ENCODE measurements at places on chromosomes 16 and 17.

- no peak for DNase-seq
Observed at GRCh38 chr16:66842765-66843164, 1.4 kb upstream of the CA7 start.

- no peak for DNase-seq
Observed at GRCh38 chr16:68013440-68013839, 2.3 kb downstream of the DPEP2NB start.

DNA sequence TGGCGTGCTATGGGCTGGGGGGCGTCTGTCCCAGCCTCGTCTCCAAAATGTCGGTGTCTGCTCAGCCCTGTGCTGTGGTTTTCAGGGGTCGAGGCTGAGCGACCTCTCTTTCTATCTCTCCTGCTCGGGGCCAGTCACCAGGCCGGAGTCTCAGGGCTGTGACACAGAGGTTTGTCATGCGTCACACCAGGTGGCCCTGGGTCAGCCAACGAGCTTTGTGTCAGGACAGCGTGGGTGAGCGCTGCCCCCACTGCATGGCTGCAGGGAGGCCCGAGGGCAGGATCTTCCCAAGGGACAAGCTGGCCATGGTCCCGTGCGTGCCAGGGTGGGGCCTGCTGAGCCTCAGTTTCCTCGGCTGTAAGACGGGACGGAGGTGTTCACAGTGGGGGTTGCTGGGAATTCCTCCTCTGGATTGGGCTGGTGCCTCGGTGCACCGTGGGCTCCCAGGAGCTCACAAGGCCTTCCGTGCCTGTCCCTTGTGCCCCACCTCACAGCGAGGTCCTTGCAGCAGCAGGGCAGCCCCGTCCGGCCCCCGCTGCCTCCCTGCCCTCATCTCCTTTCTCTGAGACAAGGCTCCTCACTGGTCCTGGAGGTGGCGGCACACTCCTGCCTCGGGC, 50.5 kb downstream of the CBFA2T3 start:
- no peak for DNase-seq

DNA sequence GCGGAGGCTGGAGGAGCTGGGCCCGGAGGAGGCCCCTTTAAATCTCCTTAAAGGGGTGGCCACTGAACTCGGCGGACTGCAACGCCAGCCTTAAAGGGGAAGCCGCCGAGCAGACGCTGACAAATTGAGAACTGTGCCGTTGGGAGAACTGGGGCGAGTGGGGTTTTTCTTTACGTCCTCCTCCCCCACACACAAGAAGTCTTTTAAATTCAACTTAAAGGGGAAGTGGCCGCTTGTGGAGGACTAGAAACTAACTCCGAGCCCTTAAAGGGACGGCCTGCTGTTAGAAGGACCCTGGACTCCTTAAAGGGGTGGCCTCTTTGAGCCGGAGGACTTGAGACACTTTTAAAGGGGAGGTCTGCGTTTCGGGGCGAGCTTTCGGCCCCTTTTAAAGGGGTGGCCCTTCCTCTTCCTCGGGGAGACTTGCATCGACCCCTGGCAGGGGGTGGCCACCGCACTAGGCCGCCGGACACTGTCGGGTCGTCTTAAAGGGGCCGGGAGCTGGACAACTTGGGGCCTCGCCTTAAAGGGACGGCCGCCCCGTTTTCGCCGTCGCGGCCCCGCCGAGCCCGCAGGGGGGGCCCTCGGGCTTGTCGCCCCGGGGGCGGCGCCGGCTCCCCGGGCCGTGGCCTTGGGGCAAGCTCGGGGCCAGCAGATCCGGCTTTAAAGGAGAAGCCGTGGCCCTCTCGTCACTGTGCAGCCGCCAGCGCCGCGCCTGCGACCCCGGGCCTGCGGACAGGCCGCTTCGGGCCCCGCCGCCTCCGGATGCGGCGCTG, 688 bp downstream of the FBRS start:
- DNase-seq: no peak

DNA sequence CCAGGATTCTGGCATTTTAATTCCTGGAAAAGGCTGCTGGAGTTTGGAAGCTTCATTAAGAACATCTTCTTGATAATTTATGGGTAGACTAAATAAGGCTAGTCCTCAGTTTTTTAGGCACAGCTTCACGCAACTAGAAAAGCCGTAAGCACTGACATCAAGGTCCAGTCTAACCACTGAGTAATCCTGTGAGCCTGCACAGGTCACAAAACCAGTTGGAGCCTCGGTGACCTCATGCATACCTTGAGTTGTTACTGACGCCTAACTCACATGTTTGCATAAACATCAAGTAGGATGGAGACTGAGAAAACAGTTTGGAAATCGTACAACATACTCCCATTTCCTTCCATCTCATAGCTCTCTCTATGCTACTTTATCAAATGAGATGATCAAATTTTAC, 63.8 kb upstream of the RCVRN start:
- DNase-seq: no peak

DNA sequence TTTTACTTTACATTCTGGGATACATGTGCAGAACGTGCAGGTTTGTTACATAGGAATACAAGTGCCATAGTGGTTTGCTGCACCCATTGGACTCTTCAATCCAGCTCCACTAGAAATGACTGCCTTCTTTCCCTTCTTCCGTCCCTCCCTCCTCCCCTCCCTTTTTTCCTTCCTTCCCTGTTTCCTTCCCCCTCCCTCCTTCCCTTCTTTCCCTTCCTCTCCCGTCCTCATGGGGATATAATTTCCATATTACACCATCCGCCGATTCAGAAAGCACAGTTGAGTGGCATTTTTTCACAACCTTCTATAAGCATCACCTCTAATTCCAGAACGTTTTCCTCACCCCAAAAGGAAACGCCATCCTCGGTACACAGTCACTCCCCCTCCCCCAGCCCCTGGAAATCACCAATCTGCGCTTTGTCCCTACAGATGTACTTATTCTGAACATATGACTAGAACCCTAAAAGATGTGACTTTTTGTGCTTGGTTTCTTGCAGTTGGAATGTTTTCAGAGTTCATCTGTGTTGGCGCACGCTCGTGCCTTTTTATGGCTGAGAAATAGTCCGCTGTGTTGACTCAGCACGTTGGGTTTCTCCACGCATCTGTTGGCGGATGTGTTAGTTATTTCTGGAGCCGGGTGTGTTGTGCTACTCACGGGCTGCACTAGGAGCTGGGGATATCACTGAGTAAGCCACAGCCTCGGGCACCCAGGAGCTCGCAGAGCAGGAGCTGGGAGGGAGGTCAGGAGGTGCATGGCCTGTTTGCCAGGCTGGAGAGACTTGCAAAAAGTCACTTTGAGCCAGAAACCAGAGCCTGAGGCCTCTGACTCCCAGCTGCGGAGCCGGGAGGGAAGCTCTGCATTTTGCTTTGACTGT, 336.4 kb downstream of the SEC14L1 start:
- DNase-seq: no peak

GRCh38 chr16:73172241-73172972, 124.5 kb upstream of the ZFHX3 start:
- no peak for DNase-seq

DNA sequence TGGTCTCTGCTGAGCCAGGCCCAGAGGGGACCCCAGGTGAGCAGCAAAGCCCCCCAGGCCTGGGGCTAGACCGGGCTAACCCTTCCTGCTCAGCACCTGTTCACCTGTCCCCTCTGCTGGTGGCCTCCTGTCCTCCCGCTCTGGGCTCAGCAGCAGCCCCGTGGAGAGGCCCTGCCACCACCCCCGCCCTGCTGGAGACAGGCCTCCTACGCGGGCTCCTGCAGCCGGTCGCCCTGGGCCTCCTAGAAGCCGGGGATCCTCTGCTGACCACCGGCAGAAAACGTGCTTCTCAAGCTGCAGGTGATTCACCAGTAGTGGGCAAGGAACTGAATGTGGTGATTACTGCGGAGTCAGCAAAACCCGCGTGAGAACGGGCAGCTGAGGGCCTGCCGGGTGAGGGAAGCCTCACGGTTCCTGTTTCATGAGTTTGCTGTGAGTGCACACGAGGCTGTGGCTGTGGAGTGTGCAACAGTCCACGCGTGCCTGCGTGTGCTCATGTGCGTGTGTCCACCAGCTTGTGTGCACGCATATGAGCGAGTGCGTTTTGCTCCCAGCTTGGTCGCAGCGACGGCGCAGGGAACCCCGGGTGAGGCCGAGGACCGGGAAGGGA, 792 bp downstream of the SECTM1 start:
- DNase-seq: no peak

GRCh38 chr17:31744511-31744951, 114.5 kb downstream of the COPRS start:
- DNase-seq: no peak

- DNase-seq: no peak
Observed at GRCh38 chr16:86061318-86061695, 162.3 kb downstream of the IRF8 start.

- no peak for DNase-seq
Observed at GRCh38 chr16:15988268-15989013, 39.0 kb downstream of the ABCC1 start.

- DNase-seq: no peak
Observed at GRCh38 chr17:62692721-62693431, 65.4 kb downstream of the MRC2 start.

DNA sequence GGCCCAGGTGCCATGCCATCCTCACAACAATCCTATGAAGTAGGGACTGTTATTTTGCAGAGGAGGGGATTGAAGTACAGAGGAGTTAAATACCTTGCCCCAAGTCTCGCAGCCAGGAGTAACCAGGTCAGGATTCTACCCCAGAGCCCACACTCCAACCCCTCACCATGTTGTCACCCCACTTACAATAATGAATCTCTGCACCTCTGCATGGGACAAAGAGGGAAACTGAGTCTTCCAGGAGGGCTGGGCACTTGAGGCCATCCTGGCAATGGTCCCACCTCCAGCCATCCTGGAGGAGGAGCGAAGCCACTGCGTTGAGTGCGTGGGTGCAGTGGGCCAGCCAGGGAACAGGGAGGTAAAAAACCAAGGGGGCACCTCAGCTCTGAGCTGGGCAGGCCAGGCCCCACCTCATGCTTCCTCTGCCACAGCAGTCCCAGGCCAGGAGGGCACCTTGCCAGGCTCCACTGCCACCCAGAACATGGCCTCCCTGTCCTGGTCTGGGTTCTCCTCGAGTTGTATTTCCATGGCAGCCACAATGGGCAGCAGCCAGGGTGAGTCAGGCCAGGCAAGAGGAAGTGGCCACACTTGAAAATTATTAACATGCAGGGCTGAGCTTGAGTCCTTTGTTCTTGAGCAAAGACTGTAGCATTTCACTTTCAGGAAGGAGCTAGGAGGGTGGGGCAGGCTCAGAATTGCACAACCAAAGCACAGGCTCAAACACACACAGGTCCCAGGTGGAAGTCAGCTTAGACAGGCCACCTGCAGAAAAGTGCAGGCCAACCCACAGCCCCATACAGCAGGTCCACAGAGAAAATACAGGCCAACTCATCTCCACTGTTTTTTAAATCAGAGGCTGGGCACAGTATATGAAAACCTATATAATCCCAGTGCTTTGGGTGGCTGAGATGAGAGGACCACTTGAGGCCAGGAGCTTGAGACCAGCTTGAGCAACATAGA, 52.1 kb downstream of the CUEDC1 start:
- no peak for DNase-seq

DNA sequence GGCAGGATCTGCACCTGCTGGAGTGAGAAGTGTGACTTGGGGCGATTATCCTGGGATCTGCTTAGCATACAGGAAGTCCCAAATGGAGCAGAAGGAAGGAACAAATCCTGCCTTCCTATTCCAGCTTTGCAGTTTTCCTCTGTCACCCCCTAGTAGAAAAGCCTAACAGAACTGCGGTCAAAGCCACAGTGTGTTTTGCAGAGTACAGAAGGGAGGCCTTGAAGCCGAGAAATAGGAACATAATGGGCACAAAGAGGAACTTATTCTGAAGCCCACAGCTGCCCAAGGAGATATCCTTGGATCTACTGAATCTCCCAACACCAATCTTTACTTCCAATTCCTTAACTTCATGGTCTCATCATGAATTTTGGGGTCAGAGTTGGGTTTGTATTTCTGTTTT, 8.5 kb downstream of the KRTAP1-5 start:
- DNase-seq: no peak

DNA sequence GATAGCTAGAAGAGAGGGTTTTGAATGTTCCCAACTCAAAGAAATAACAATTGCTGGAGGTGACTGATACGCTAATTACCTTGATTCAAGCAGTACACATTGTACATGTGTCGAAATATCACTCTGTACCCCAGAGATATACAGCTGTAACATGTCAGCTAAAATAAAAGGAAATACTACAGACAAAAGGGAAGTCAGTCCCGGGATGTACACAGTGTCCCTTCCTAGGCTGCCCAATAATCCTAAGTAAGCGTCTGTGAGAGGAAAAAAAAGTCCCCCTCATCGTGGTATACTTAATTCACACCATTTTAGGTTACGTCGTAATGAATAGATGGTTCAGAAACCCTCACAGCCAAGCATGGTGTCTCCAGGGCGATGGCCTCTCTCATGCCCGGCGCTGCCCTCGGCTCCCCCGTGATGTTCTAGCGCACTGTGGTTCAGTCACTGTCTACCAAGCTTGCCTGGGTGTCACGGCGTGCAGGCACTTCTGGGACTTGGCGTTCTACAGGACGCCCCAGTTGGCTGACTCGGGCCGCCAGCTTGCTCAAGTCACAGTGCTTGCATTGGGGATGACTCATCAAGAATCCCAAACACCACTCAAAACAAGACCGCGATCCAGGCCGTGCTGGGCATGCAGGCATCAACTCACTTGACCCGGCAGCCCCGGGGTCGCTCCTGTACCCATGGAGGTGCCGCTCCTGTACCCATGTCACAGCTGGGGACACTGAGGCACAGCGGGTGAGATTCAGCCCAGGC, 27.6 kb downstream of the CCDC40 start:
- DNase-seq: no peak

DNA sequence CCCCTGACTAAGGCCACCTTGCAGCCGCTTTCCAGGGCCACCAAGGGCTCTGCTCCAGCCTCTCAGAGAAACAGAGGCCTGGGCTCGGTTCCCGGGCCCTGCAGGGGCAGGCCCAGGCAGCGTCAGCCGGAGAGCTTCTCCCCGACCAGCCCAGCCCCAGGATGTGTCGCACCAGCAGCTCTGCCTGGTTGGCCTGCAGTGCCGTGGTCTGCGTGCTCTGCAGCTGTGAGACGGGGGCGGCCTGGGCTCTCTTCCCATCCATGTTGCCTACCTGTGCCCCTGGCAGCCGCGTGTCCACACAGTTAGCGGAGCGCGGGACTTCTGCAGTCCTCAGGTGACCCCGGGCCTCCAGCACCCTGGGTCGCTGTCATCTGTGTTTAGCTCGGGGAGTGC, 4.8 kb downstream of the IGFALS start:
- DNase-seq: no peak

DNA sequence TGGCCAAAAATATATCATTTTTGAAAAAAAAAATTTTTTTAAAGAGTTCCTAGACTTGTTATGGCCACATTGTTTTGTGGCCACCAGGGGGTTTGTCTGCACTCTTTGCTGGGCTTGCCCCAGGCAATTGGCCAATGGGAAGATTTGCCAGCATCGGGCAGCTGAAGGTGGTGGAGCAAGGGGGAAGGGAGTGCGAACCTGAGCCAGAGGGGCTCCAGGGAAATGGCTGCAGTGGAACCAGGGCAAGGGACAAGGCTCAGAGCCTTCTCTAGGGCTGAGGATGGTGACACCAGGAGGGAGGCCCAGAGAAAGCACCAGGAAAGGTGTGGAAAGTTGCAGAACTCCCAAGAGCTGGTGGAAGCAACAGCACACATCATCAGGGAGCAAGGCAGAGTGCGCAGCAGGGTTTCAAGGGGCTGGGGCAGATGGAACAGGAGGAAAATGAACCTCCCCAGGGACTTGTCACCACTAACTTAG, 15.5 kb upstream of the CMIP start:
- DNase-seq: no peak

Measured in activated CD8-positive, alpha-beta memory T cell treated with anti-CD3 and anti-CD28 coated beads, Interleukin-2, amount 50 U/mL, for 4 hours (primary cell).